Stimulated activated CD4-positive, alpha-beta T cell treated with anti-CD3 and anti-CD28 coated beads, Interleukin-15, amount 100 ng/mL, for 24 hours (primary cell): ENCODE measurements at places on chromosomes 6 and 20.

GRCh38 chr20:19108155-19108554, 104.3 kb upstream of the SLC24A3 start:
- DNase-seq, result no peak

- DNase-seq, result no peak
These were observed 350.0 kb downstream of the QKI start for GRCh38 chr6:163764565-163764964.

DNA sequence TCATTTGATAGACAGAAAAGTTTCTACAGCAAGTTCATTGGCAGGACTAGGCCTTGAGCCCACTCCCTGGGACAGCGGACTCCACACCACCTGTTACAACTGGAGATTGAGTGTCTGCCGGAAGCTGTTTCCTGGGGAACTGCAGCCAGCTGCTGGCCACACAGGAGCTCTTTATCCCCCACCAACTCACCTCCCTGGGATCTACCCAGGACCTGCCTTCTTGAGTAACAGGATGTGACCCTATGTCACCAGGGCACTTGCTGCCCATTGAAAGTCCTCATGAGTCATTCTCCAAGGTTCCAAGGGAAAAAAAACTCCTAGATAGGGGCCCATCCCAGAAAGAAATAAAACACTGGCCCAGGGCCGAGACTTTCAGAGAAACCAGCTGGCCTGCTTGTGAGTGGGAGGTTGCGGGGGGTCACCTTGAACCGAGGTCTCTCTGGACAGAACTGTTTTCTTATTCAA, 37.4 kb upstream of the SLC9A8 start:
- no peak for DNase-seq

- peak; percentile 72 for DNase-seq
These were observed 25.0 kb upstream of the ABT1 start for GRCh38 chr6:26571592-26572296.

GRCh38 chr6:30019819-30020218, 41.2 kb upstream of the POLR1H start:
- no peak for DNase-seq

DNA sequence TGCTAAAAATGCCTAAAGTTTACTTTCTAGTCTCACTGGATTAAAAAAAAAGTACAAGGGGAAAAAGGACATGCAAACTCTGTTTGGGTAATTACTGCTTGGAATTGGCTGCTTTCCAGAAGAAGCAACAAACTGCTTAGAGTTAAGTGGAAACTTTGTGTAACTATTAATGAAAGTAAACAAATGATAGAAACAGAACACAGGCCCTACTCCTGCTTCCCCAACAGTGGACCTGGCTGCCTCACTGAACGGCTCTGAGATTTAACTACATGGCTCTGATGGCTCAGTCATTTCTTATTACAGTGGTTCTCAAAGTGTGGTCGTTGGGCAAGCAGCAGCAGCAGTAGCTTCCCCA, 108.5 kb downstream of the MAN1A1 start:
- no peak for DNase-seq

DNA sequence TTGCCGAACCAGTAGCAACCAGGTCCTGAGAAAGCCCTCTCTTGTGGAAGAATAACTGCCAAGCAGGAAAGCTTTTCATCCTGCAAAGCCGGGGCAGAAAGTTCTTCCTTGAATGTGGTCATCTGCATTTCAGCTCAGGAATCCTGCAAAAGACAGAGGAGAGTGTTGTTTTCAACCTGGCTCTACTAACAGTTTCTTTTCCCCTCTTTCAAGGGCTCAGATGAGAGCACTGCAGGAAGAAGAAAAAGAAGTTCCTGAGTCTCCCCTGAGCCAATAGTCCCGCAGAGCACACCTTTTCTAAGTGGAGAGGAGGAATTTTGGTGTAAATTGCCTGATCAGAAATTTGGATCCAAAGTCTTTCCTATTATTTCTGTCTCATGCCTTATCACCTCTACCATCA, 10.7 kb downstream of the HLA-DRB1 start:
- no peak for DNase-seq

DNA sequence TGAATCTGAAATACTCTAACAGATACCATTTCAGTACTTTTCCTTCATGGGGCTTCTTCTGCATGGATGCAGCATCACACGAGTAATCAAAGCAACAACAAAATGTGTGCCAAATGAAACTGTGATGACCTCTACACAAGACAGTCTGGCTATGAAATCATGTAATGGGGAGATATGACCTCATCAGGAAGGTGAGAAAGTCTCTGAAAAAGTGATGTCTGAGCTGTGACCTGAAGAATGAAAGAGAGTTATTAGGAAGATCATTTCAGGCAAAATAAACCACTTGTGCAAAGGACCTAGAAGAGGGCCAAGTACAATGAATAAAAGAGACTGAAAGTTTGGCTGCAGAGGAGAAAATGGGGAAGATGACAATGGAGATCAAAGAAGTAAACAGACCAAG, 182.8 kb downstream of the PTPRK start:
- DNase-seq, result no peak

GRCh38 chr20:11797156-11797555, 120.5 kb upstream of the BTBD3 start:
- no peak for DNase-seq

DNA sequence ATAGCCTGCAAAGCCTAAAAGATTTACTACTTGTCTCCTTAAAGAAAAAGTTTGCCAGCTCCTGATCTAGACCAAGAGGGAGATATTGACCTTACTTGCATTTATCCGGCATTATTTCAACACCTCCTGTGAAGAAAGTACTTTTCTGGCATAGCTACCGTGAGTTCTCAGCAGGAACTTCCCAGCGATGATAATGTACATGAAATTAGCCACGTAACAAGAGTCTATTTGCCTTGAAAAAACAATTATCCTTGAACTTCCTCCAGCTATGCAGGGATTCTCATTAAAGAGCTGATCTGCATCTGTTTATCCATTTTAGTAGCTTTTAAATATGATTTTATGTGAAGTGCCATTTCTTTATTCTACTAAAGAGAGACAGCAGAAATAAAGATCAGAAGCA, 41.7 kb downstream of the ALDH5A1 start:
- no peak for DNase-seq

DNA sequence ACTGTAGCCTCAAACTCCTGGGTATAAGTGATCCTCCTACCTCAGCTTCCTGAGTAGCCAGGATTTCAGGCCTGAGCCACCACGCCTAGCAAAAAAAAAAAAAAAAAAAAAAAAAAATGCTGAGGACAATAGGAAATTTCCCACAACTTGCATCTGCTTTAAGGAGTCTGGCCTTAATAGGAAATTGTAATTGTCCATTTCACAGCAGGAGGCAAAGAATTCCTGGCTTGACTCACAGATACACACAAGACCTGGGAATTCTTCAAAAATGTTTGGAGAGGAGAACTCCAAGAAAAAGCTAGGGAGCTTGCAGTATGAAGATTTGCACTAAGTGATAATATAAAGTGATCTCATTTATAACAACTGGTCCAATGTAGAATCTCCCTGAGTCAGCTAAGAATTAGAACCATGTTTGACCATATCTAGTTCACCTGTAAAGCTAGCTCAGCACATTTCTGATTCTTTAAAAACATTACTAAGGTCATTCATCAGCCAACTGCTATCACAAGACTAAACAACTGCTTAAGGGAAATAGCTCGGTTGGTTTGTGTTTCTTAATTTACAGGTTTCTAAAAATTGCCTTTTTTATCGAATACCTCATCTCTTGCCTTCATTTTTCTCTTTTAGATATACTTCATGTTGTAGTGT, 80.2 kb upstream of the SLC2A12 start:
- no peak for DNase-seq

DNA sequence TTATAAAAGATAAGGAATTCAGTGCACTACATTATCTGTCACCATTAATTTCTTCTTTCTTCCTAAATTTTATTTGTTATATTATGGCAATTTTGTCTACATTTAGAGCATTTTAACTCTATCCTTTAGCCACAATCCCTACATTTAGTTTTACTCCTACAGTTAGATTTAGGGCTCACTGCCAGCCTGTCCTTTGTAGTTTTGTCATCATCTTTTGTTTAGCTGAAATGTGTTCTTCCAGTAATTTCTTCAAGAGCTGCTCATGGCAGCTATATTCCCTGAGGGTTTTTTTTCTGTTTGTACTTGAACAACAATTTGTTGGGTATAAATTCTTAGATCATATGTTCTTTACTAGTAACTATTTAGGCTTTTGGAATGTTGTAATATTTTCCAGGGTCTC, 72.7 kb upstream of the B3GAT2 start:
- no peak for DNase-seq

- DNase-seq, result peak; percentile 9
These were observed 280.3 kb upstream of the SYNCRIP start for GRCh38 chr6:85923013-85923430.

DNA sequence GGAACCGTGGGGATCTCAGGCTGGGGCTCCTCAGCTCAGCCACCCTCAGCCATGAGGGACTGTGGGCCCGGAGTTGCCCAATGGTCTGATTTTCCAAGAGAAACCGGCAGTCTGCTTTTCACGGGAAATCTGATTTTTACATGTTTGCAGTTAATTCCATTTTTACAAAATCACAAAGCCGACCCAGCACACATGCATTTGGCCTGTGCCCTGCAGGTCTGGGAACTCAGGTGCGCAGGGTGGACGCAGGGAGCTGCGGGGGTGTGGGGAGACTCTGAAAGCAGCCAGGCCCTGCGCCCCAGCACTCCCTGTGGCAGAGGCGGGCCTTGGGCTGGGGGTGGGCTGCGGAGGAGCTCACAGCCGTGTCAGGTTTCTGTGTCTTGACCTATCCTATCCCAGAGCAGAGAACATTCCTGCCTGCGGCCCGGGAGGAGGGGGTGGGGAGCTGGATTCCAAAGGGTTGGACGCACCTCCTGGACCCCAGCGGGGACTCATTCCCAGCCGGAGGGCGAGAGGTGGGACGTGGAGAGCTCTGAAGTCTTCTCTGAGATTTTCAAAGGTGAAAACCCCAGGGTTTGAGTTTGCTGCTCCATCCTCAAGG, 60.6 kb downstream of the ADNP start:
- no peak for DNase-seq

GRCh38 chr6:110882824-110883554, 8.4 kb downstream of the AMD1 start:
- DNase-seq, result no peak

DNA sequence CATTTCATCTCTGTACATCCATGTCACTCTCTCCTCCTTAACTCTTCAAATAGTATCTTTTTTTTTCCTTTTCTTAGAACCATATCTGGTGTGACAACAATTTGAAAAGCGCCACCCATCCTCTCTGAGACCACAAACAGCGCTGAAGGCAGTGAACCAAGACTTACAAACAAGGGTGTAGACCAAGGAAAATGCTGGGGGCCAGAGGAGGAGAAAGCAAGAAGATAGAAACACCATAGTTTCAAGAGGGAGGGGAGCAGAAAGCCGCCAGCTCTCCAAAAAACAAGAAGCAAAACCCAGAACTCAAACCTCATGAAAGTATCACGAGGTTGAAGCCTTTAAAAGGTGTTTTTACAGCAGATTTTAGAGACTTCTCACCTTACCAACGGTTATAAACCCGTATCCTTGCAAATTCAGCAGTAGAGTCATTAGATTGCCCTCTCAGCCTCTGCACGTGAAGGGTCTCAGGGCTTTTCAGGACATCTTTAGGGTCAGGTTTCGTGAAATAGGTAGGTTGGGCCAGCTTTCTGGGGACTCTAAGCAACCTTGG, 13.3 kb upstream of the RIPOR2 start:
- DNase-seq, result peak; percentile 31

- DNase-seq, result no peak
These were observed 4.5 kb downstream of the PDE10A start for GRCh38 chr6:165658395-165659058.

DNA sequence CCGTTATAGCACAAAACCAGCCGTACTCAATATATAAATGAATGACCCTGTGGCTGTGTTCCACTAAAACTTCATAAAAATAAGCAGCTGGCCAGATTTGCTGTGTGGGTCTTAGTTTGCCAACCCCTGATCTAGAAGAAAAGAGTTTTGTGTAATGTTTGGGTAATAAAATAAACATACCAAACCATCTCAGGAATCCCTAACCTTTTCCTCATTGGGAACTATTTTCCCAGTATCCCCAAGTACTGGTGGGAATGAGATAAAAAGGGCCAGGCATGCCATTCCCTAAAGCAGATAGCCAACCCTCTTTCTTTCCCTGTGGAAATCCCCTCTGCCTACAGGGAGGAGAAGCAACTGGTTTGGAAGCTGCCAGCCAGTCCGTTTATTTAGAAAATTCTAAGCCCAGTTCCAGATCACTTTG, 169.1 kb upstream of the AKAP12 start:
- DNase-seq, result no peak

- DNase-seq, result no peak
These were observed 12.4 kb upstream of the CCN5 start for GRCh38 chr20:44702776-44703175.

DNA sequence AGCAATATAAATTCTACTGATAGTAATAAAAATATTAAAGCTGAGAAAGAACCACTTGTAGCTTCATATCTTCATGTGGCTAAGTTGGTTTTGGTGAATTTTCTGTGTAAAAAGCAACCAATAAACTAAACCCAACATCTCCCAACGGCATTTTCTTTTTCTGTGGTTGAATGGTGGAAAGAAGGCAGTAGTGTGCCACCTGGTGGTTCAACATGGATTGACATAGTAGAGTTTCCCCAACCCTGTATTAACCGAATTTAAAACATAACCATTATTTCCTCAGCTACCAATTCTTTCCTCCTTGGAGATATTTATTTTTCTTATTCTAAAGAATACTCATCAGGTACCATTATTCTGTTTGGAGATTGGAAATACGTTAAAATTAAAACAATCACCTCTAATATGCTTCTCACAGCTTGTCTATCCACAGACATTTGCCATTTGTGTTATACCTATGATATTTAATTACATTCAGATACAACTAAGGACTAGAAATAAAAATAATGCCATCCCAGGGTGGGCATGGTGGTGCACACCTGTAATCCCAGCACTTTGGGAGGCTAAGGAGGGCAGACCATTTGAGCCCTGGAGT, 117.1 kb upstream of the EEF1E1 start:
- peak; percentile 50 for DNase-seq

- no peak for DNase-seq
These were observed 118.2 kb downstream of the CD24 start for GRCh38 chr6:106856227-106856874.

DNA sequence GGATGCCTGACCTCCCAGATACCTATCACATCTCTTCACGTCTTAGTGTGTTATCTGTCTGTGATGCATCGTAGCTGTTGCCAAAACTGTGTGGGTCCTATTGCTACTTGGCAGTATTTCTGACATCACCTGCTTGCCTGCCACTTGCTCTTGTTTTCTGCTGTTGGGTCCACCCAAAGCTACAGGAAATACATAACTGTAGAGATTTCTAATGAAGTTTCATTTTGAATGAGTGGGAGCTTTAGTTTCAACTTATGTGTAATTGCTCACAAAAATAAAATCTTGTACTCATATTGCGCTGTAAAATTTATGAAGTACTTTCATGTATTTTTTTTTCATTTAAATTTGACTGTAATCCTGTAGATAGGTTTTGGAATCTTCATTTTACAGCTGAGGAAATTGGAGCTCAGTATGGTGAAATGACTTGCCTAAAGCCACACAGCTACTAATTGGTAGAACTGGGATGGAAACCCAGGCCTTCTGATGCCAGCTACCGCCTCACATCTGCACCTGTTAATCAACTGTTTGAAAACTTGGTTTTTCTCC, 113.6 kb upstream of the MAN1A1 start:
- peak; percentile 28 for DNase-seq
